ENCODE measurements at places on chromosomes 5 and 9.

- DNase-seq, result no peak
These were observed 59.8 kb downstream of the LMNB1 start for GRCh38 chr5:126836778-126837177.

DNA sequence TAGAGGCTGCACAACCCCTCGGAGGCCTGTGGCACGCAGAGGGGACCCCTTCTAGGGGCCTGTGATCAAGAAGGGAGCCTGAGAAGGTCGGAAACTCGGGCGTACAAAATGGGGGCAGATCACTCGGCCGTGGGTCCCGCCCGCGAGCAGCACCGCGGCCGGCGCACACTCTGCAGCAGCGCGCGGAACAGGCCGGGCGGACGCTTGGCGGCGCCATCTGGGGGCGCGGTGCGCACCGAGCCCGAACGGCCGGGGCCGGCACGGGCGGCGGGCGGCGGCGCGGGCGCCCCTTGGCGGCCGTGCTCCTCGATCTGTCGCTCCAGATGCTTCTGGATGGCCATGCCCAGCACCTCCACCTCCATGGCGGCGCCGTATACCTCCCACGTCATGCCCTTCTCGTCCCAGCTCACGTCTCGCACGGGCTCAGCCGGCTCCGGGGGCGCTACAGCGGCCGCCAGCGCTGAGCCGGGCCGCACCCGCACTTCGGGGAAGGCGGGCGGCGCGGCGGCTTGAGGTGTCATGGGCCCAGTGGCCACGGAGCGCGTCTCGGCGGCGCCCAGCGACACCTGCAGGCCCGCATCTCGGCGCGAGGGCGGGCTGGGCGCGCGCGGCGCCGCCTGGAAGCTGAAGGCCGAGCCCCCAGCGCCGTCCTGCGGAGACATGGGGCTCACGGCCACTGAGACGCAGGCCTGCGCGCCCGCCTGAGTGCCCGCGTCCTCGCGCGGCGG, 13.1 kb downstream of the GPRIN1 start:
- peak; percentile 37 for DNase-seq

- DNase-seq, result no peak
These were observed 658.8 kb downstream of the ACTL7B start for GRCh38 chr9:108197008-108197365.

GRCh38 chr5:58462623-58463230, 2.8 kb upstream of the PLK2 start:
- DNase-seq, result no peak

GRCh38 chr5:176396330-176396729, 7.8 kb downstream of the HIGD2A start:
- no peak for DNase-seq

DNA sequence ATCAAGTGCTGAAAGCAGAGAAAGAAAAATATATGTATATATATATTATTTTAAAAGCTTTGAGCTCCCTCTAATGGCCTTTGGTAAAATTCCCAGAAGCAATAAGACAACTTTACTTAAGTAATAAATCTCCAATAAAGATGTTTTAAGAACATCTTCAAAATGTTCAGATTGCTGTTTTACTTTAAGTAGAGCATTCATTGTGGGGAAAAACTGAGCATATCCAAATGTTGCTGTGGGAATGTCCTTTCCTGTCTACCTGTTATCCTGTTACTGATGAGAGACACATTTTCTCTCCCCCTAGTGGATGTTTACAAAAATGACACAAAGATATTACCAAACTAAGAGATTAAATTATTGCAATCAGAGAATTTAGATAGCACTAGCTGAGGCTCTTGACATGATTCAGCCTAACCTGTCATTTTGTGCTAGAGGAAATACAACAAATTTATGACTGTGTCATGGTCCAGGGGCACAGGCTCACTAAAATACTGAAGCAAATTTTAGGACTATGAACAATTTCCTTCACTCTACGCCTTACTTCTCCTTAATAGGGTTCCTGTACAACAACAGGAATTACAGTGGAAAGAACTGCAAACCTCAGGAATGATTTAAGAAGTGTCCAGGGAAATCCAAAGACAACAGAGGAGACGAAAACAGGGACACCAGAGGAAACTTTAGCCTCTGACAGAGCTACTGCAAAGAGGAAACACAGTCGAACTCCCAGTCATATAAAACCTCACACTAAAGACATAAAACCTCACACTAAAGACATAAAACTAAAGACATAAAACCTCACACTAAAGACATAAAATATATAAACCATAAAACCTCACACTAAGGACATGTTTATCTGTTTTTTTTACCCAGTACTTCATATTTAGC, 24.3 kb upstream of the PRRC1 start:
- DNase-seq, result no peak

DNA sequence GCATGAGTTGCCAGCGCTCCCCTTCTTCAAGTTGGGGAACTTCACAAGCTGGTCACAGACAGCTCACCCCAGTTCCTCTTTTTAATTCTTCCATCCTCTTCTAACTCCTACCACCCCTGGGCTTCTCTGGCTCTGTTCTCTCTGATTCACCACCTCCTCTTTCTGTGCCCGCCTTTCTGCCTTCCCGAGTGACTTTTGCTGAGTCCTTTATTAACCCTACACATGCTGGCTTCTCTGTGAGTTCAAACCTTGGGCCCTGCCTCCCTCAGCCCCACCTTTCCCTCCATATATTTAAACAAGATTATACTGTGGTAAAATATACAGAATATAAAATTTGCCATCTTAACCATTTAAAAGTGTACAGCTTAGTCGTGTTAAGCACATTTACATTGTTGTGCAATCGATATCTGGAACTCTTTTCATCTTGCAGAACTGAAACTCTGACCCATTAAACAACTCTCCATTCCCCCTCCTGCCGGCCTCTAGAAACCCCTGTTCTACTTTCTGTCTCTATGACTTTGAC, 32.0 kb downstream of the SLC46A2 start:
- no peak for DNase-seq

DNA sequence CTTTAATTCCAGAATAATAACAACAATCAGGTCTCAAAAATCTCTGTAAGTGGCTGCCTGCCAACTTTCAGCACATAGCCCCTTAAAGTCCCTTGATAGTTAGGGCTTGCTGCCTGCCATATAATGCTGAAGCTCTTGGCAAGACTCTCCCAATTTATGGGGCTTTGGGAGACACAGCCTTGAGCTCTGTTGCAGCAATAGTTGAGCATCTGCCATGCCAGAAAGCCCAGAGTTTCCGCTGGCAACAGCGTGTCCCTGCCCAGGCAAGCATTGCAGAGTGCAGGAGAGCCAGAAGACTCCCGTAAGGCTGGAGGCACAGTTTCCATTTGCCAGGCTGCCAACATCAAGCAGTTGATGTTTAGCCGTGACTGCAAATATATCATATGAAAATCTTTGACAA, 678.5 kb upstream of the NUDT12 start:
- no peak for DNase-seq

DNA sequence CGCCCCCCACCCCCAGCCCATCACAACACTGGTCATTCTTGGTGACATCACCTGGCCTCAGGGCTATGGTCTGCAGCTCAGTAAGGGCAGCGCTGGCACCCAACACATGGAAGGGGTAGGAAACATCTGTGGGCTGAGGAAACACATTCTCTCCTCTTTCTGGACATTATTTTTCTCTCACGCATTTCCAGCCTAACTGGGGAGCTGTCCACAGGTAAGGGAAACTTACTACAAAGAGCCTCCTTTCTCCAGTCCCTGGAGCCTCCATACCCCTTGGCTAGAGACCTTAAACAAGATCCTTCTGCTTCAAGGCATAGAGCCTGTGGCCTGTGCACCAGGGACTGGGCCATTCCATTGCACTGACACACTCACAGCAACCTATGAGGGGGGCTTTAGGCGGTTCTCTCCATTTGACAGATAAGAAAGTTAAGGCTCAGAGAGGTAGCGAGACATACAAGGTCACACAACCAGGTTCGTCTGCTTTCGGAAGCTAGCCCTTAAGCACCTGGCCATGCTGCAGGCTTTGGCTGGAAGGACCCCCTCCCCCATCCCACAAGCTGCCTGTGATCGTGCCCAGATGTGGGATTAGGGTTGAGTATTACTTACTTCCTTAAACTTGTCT, 40.7 kb downstream of the CXXC5 start:
- no peak for DNase-seq

DNA sequence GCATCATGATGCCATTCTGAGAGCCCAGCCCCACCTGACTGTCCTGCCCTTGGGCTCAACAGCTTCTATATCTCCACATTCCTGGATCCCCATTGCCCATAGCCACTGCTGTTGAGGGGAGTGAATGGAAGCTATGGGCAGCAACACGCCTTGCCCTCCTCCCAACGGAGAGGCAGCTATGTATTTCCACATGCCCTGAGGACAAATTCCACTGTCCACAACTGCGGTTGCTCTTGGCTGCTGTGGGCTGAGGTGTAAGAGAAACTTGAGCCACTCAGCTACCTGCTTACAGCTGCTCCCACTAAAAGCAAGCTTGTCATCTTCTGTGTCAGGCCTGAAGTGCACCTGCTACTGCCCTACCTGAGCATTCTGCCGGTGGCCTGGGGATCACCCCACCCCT, 222.9 kb downstream of the PSAT1 start:
- DNase-seq, result no peak

- no peak for DNase-seq
These were observed 17.9 kb downstream of the ZSWIM6 start for GRCh38 chr5:61349935-61350334.

DNA sequence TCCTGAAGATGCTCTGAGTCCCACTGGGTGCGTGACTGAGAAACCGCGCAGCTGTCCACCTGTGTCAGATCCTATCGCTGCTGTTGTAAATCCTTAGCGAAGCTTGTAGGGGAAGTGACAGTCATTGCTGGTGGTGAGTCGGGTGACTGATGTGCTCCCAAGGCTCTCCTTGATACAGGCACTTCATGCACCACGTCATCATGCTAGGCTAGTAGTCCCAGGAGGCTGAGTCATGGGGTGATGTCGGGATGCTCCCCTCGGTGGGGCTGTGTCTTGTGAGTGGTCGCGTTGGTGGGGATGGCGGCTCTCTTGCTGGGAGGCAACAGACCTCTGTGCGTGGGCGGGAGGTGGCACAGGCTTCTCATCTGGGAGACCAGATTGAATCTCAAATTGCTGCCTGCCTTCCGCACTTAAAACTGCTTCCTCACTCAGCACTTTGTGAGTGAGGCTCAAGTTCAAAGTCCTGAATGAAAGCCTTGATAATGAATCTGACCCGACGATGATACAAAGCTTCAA, 84.7 kb downstream of the CSNK1A1 start:
- no peak for DNase-seq

- no peak for DNase-seq
These were observed 705 bp upstream of the SLC6A3 start for GRCh38 chr5:1445689-1446601.

DNA sequence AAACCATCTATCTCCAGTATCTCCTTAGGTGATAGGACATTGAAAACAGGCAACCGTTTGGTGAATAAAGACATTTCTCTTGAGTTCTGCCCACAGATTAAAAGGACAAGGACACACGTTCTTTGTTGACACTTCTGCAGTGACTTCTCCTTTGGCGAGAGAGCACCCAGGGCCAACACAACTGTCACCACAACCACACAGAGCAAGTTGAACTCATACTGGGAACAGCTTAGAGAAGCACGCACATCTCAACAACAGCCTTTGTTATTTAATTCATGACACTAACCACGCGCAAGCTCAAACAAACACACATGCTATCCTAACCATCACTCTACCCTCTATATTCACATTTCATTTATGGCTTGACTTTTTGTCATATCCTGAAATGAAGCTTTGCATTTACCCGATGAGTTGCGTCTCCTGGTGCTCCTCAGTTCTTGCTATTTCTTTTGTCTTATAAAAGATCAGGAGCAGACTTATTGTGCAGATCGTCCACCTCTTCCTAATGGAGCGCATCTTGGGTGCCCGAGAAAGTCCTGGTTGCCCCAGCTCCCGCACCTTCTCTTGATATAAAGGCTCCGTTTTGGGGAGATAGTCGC, 543 bp downstream of the ST8SIA4 start:
- DNase-seq, result no peak

GRCh38 chr5:157253547-157253946, 12.4 kb upstream of the CYFIP2 start:
- no peak for DNase-seq

DNA sequence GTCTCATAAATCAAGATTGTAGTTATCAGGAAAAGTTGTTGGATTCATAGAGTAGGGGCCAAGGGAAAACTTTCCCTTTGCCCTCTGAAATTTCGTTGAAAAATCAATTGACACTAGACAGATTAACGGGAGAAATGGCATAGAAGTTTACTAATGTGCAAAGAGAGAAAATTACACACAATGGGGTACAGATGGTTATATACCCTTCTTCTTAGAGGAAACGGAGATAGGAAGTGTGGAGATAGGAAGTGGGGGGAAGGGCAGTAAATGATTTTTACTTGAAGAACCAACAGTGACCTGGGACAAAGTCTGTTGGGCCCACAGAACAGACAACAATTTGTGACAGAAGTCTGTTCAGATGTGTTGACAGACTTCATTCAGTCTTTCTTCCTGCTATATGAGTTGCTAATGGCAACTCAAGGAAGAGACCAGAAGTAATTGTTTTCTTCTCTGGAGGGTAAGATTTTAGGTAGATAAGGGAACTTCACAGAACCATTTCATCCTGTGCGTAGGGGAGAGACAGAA, 177.9 kb downstream of the C9orf152 start:
- DNase-seq, result no peak

GRCh38 chr9:72728031-72728770, 206.8 kb downstream of the TMC1 start:
- no peak for DNase-seq

GRCh38 chr5:172683264-172683644, 42.2 kb downstream of the NEURL1B start:
- no peak for DNase-seq

DNA sequence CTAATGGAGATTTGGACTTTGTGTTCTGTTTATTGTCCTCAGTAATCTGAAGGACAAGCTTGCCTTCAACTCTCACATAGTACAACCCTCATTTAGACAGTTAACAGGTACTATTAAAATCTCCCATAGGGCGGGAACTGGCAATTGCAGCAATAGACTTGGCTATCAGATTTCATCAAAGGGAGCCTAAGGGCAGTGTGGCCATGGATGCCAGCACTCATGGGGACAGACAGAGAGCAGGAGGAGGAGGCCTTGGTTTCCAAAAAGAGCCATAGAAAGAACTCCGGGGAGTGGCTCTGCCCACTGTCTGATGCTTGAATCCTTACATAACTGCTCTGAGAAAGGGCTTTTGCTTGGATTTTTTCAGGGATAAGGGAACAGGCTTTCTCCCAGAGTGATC, 6.8 kb downstream of the SLC36A1 start:
- no peak for DNase-seq

DNA sequence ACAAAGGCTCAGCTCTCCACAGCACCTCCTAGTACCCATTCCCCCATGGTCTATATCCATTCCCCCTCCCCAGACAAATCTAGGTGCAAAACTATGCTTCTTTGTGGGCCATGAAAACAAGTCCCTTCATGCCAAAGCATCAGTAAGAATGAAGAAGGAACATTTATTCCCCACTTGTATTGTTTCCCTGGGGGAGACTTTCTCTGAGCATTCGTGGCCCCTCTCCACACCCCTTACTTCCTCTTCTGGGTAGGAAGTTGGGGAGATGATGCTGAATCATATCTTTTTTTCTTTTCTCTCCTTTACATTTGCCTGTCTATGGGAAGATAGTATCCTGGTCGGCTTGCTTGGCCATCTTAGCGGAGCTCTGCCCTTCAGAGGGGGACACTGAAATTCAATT, 246.8 kb downstream of the NSG2 start:
- DNase-seq, result no peak

GRCh38 chr5:491856-492155, 32.4 kb downstream of the SLC9A3 start:
- no peak for DNase-seq
